Stimulated activated CD8-positive, alpha-beta memory T cell treated with anti-CD3 and anti-CD28 coated beads, Interleukin-15, amount 100 ng/mL, for 48 hours (primary cell): ENCODE measurements at places on chromosomes 4 and X.

DNA sequence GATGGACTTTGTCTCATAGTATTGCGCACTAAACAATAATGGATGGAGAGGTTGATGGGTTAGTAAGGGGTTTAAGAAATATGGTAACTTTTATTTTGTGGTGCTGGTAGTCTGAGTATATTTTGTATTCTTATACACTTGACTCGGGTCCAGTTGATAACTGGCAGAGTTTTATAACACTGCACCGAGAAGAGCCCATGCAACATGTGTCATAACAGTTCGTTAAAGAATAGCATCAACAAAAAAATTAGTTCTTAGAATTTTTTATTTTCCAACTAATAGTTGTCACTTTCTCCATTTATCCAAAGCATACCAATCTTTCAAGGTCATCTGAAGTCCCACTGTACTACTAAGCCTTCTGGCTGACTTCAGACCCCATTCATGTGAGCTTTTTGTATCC, 175.1 kb downstream of the SOWAHB start:
- DNase-seq = no peak

- no peak for DNase-seq
Measured at GRCh38 chr4:29588617-29589016, 1131.6 kb upstream of the PCDH7 start.

DNA sequence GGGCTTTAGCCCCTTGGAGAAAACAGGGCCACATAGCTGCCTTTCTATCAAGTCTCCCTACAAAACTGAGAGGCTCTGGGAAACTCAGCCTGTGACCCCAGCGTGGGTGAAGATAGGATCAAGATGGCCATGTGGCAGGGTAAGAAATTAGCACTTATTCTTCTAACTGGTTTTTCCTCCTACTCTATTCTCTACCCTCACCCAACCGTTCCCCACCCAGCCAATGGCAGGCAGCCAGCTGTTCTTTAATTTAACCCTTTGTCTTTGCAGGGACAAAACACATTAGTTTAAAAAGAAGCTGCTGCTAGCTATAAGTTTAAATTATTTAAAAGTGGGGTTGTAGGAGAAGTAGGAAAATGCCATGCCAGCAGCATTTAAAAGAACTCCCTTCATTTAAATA, 2.8 kb downstream of the CLCN5 start:
- DNase-seq = no peak

- no peak for DNase-seq
Measured at GRCh38 chr4:1402021-1402515, 4.2 kb downstream of the NKX1-1 start.

GRCh38 chr4:139329665-139330200, 27.5 kb upstream of the NDUFC1 start:
- DNase-seq = no peak

GRCh38 chr4:76439491-76439890, 4.5 kb downstream of the SHROOM3 start:
- DNase-seq = no peak

- no peak for DNase-seq
Measured at GRCh38 chrX:71823391-71824057, 60.4 kb downstream of the CXorf49B start.

DNA sequence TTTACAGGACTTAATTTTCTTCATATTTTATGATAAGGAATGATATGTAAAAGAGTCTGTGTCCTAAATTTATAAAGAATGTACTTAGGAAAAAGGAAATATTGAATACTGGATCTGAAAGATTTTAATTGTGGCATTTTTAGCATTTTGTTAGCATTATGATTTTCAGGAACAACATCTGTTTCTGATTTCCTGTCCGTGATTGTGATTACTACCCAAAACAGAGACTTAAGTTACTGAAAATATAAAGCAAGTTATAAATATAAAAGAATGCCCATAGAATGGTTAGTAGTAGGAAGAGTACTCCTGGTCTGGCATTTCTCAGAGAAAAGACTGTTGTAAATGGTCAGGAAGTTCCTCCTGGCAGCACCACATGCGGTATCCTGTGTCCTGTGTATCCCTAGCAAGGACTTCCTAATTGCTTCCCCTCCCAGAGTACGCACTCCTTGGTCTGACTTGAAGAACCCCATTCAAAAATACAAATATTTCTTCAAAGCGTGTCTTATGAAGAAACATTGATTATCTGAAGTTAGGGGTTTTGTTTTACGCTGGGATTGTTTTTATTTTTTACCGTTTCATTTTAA, 88.9 kb downstream of the RS1 start:
- DNase-seq = no peak

DNA sequence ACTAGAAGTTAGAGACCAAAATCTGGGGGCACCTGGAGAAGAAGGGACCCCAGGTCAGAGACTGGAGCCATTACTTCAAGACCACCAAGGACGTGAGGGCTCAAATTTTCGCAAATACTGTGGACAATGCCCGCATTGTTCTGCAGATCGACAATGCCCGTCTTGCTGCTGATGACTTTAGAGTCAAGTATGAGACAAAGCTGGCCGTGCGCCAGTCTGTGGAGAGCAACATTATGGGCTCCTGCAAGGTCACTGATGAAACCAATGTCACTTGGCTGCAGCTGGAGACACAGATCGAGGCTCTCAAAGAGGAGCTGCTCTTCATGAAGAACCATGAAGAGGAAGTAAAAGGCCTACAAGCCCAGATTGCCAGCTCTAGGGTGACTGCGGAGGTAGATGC, 101.2 kb downstream of the NCAPG start:
- no peak for DNase-seq

GRCh38 chrX:44305921-44306320, 37.6 kb downstream of the EFHC2 start:
- DNase-seq = no peak

DNA sequence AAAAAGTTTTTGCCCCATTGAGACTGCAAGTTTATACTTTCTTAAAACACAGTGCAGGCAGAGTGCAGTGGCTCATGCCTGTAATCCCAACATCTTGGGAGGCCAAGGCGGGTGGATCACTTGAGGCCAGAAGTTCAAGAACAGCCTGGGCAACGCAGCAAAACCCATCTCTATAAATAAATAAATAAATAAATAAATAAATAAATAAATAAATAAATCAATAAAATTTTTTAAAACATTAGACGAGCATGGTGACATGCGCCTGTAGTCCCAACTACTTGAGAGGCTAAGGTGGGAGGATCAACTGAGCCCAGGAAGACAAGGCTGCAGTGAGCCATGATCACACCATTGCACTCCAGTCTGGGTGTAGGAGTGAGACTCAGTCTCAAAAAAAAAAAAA, 213.3 kb downstream of the LRBA start:
- no peak for DNase-seq

DNA sequence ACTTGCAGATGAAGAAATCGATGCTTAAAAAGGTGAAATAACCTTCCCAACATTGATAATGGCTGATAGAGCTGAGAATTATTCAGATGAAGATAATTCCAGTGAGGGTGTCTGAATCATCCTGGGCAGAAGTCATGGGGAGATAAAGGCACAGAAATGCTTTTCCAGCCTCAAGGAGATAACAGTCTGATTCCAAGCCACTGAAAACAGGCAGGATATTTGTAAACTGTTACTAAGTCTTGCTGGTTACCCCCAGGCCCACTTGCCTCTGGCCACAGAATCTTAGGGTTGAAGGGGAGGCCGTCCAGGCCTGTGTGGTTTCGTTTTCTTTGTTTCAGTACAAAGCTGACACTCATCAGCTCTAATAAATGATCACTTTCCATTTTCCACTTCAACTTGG, 158.5 kb downstream of the SH3KBP1 start:
- no peak for DNase-seq

- DNase-seq = no peak
Measured at GRCh38 chrX:134460862-134461220, 876 bp downstream of the HPRT1 start.

GRCh38 chr4:137635601-137636000, 103.3 kb upstream of the PCDH18 start:
- DNase-seq = no peak

DNA sequence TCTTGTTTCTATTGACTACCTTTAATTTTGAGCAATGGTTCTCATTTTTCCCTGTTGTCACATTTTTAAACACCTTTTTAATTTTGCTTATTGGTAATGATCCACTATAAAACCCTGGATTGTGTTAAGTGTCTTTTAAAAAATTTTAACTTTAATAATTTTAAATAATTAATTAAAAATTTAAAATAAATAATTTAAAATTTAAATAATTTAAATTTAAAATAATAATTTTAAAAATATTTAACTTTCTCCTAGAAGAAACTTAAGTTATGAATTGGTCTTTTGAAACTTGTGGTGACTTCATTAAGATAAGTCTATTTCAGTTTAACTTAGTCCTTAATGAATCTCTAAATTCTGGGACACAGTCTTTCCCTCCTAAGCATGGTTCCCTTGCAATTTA, 566.3 kb upstream of the GALNTL6 start:
- DNase-seq = no peak

DNA sequence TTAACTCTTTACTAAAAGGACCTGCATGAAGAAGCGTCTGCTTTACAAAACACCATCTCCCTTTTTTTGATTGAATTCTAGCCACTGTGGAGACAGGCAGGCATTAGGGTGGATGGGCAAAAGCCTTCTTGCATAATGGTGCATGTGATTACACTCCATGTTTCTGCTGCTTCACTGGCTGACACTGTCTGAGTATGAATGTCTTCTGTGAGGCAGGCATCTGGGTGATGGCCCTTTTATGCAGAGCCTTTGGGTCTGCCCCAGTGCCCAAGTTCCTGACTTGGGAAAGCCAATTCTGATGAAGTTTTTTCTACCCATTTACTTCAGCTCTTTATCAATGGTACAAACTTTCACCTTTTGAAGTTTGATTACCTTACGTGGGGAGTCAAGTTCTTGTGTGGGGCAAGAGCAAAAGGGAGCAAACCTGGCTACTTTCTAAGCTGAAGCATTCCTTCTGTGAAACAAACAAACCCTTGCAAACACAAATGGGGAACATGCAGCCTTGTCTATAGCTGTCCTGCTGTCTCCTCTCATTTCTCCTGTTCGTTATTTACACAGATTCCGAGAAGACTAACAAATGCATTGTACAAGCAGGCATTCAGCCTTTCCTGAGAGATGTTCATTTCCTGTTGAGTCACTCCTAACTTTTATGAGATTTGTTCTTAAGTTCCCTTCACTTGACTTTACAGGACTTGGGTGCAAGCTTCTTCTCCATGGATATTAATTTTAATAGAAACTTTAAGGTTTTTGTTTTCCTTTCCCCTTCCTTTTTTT, 301.9 kb downstream of the TLL1 start:
- no peak for DNase-seq

GRCh38 chr4:32010221-32010620, 1290.1 kb downstream of the PCDH7 start:
- no peak for DNase-seq

- no peak for DNase-seq
Measured at GRCh38 chr4:184104419-184105101, 113.1 kb downstream of the ENPP6 start.

GRCh38 chr4:94419956-94420355, 31.8 kb upstream of the PDLIM5 start:
- no peak for DNase-seq

DNA sequence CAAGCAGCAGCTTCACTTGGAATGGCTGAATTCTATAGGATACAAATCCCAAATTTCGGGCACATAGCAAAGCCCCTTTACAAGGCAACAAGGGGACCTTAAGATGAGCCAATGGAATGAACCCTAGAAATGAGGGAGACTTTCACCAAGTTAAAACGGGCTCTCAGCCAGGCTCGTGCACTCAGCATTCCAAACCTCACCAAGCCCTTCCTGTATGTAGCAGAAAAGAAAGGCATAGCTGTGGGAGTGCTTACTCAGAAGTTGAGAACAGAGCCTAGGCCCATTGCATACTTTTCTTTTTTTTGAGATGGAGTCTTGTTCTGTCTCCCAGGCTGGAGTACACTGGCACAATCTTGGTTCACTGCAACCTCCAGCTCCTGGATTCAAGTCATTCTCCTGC, 10.8 kb upstream of the HERC5 start:
- DNase-seq = no peak

GRCh38 chr4:58983887-58984286, 1873.7 kb upstream of the IGFBP7 start:
- DNase-seq = no peak

DNA sequence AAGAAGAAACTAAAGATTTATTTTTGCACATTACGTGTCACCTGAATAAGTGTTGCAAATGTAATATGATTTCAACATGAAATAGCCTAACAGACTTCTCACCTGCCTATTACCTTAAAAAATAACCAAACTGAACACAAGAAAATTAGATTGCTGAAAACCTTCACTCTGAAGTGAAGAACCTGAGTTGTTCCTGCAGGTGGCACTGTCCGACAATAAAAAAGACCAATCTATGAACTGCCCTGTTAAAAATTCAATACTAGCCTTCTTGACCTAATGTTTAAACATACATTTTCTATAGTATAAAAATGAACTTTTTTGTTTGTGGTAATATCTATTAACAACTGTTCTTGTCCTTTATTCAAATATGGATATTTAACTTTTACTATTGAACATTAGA, 69.2 kb upstream of the PNPLA4 start:
- DNase-seq = no peak

GRCh38 chrX:30570505-30570904, 7.1 kb downstream of the TASL start:
- DNase-seq = no peak

- DNase-seq = no peak
Measured at GRCh38 chrX:9163214-9163709, 129.3 kb upstream of the FAM9B start.

GRCh38 chrX:119784747-119785446, 6.5 kb downstream of the RPL39 start:
- DNase-seq = peak; percentile 22
